ENCODE measurements at places on chromosomes 4 and X. TPM values are rescaled to one million over a fixed set of nuclear protein-coding genes. Genes with fewer than 3 reads are reported as not detected.

GRCh38 chrX:43121637-43122036 is 343.7 kb upstream of the PPP1R2C start:
- H3K36me3 ChIP-seq, result no peaks in the 10 kb centered on the region
- H3K27me3 ChIP-seq, result no peaks in the 10 kb centered on the region
- H3K27ac ChIP-seq, result no peak overlapping the region
- H3K4me1 ChIP-seq, result no peaks in the 10 kb centered on the region

- no peaks in the 10 kb centered on the region for H3K27me3 ChIP-seq
- no peaks in the 10 kb centered on the region for H3K4me1 ChIP-seq
- no peaks in the 10 kb centered on the region for H3K36me3 ChIP-seq
- H3K27ac ChIP-seq, result no peak overlapping the region
These were observed 420.6 kb upstream of the PABPC4L start for GRCh38 chr4:134622199-134622598.

- H3K36me3 ChIP-seq, result no peaks in the 10 kb centered on the region
- no peak overlapping the region for H3K27ac ChIP-seq
- H3K4me1 ChIP-seq, result no peaks in the 10 kb centered on the region
- H3K27me3 ChIP-seq, result no peaks in the 10 kb centered on the region
- no peak for DNase-seq
These were observed 6.6 kb downstream of the TIMM17B start for GRCh38 chrX:48890934-48891401.

GNRHR gene
- total RNA-seq, result not detected

PLXNB3 gene
- 39.4 TPM for total RNA-seq

HMGN5 gene
- 3.6 TPM for total RNA-seq

GRCh38 chr4:115272185-115272584 is 158.8 kb upstream of the NDST4 start:
- no peak overlapping the region for H3K27ac ChIP-seq
- DNase-seq, result no peak
- no peak overlapping the region for H3K4me3 ChIP-seq
- H3K36me3 ChIP-seq, result no peaks in the 10 kb centered on the region
- no peaks in the 10 kb centered on the region for H3K27me3 ChIP-seq

AMER1 gene
- 5.8 TPM for total RNA-seq

- no peak overlapping the region for H3K27ac ChIP-seq
- H3K4me1 ChIP-seq, result no peaks in the 10 kb centered on the region
- no peaks in the 10 kb centered on the region for H3K27me3 ChIP-seq
These were observed 107.8 kb upstream of the MCF2 start for GRCh38 chrX:139815771-139816170.

PPP2R2C gene
- 32.9 TPM for total RNA-seq

- H3K27me3 ChIP-seq, result no peaks in the 10 kb centered on the region
- no peaks in the 10 kb centered on the region for H3K4me1 ChIP-seq
- H3K27ac ChIP-seq, result no peak overlapping the region
- no peaks in the 10 kb centered on the region for H3K36me3 ChIP-seq
- DNase-seq, result no peak
These were observed 75.7 kb upstream of the PAK3 start for GRCh38 chrX:111020283-111020682.

DNA sequence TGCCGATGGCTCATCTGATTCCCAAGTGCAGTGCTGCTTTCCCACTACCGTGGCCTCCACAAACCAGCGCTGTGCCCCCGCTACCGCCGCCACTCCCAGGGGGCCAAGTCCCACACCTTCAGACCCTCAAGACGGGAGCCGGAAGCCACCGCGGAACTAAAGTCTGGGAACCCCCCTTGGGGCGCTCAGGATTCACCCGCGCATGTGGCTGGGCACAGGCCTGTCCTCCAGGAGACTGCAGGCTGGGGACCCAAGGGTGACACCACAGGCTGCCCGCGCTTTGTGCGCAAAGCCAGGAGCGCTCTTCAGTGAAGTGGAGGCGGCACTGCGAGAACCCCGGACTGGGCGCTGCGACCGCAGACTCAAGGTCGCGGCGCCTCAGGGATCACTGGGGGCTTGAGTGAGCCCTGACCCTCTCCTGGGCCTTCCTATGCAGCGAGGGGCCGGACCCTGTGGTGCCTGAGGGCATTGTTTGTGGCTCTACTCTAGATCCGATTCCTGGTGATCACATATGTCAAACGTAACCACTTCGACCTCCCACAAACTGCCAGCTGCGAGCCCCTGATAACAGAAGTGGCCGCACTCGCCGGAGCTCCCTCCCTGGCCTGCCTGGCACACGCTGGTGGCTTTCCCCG is 20.4 kb upstream of the TBC1D14 start:
- no peak overlapping the region for H3K4me3 ChIP-seq
- no peak overlapping the region for H3K27ac ChIP-seq
- H3K36me3 ChIP-seq, result no peaks in the 10 kb centered on the region
- no peaks in the 10 kb centered on the region for H3K4me1 ChIP-seq

NLGN3 gene
- 0.65 TPM for total RNA-seq

L1CAM gene
- total RNA-seq, result 68.8 TPM

GRCh38 chr4:172055498-172055897 is 242.3 kb downstream of the GALNTL6 start:
- H3K36me3 ChIP-seq, result no peaks in the 10 kb centered on the region
- H3K4me1 ChIP-seq, result no peaks in the 10 kb centered on the region
- no peaks in the 10 kb centered on the region for H3K27me3 ChIP-seq
- no peak for DNase-seq
- H3K4me3 ChIP-seq, result no peak overlapping the region

Data from PC-9 (cell line).